ENCODE measurements at places on chromosomes 2 and 18.

GRCh38 chr18:67260841-67261240, 255.7 kb downstream of the DSEL start:
- no peak for DNase-seq

- DNase-seq, result peak; percentile 18
Measured at GRCh38 chr2:107529146-107529545, 297.5 kb upstream of the RGPD4 start.

- DNase-seq, result no peak
Measured at GRCh38 chr2:18267501-18267900, 293.0 kb downstream of the RDH14 start.

DNA sequence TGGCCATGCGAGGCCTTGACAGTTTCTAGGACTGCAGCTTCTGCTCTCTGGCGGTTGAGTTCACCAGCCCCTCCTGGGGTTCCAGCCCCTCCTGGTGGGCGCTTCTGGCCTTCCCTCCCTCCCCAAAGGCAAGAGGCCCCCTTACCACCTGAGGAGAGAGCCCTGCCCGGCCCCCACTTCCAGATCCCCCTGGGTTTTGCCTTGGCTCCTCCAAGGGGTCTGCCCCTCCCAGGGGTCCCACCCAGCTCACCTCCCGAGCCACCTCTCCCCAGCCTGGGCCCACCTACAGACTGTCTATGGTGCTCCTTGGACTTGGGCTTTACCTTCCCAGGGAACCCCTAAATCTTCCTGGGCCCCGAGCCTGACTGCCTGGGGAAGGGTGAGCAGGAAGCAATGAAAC, 264.5 kb downstream of the ATAD2B start:
- DNase-seq, result no peak

- no peak for DNase-seq
Measured at GRCh38 chr2:47782381-47782670, 619 bp upstream of the MSH6 start.

GRCh38 chr2:235244255-235245220, 249.3 kb upstream of the AGAP1 start:
- DNase-seq, result no peak

GRCh38 chr18:35775887-35776286, 194.3 kb downstream of the GALNT1 start:
- DNase-seq, result peak; percentile 18

- no peak for DNase-seq
Measured at GRCh38 chr18:77101410-77102258, 30.9 kb downstream of the MBP start.

DNA sequence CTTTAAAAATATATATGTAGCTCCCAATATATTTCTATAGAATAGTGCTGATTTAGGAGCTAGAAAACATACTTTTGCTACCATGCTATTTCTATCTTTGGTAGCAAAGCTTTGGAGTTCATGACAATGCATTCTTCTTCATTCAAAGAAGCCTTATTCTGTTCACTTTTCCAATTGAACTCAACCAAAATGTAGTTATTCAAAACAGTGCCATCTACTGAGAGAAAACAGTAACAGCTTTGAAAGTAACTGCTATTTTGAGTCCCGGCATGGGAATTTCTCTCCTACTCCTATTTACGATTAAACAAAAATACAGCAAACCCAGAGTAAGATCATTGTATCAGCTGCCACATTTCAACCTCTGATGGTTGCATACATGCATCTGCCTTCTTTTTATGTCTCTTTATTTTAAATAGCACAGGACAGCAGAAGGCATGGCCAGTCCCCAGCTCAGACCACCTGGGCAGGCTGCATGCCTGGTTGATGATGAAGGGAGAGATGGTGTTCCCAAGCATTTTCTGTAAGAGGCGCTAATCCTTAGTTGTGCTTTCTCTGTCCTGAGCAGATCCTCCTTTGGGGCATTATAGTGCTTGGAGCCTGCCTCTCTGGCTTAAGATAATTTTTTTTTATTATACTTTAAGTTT, 69.7 kb upstream of the SULT1C3 start:
- no peak for DNase-seq

DNA sequence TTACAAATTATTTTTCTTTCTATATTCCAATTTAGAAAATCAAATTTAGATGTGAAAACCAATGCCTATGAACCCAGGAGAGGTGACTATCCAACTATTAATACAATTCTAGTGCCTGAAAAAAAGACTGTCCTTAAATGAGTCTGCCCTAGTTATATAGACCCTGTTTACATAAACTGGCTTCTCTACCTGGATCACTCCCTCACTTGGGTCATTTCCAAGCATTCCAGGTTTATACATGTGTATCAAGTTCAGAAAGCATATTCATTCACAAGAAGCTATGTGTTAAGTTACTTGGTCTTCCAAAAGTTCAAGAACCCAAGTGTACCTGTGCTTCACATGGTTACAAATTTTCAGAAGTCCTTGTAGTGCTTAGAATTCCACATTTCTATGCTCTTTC, 8.3 kb downstream of the ZNF385B start:
- DNase-seq, result peak; percentile 67

GRCh38 chr2:4151521-4151920, 448.1 kb downstream of the DCDC2C start:
- DNase-seq, result no peak

DNA sequence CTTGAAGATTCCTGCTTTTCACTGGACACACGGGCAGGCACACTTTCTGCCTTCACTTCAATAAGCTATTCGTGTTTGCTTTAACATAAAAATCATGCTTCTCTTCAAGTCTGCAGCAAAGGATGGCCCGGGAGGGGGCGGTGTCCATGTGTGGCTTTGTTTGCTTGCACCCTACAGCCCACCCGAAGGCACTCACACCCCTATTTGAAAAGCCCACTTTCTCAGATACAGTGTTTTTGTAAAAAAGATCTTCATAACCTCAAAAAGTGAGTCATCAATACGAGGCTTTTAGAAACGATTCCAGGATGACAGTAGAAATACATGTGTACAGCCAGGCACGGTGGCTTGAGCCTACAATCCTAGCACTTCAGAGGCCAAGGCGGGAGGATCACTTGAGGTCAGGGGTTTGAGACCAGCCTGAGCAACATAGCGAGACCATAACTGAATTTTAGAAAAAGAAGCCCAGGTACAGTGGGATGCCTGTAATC, 36.5 kb upstream of the HPCAL1 start:
- no peak for DNase-seq

DNA sequence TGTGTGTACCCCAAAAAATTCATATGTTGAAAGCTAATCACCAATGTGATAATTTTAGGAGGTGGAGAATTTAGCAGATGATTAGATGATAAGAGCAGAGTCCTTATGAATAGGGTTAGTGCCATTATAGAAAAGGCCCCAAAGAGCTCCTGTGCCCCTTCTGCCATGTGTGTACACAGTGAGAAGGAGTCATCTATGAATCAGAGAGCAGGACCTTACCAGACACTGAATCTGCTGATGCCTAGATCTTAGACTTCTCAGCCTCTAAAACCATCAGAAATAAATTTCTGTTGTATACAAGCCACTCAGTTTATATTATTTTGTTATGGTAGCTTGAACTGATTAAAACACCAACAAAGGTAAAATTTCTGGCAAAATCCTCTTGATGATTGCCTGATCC, 560.0 kb upstream of the CDH2 start:
- no peak for DNase-seq

DNA sequence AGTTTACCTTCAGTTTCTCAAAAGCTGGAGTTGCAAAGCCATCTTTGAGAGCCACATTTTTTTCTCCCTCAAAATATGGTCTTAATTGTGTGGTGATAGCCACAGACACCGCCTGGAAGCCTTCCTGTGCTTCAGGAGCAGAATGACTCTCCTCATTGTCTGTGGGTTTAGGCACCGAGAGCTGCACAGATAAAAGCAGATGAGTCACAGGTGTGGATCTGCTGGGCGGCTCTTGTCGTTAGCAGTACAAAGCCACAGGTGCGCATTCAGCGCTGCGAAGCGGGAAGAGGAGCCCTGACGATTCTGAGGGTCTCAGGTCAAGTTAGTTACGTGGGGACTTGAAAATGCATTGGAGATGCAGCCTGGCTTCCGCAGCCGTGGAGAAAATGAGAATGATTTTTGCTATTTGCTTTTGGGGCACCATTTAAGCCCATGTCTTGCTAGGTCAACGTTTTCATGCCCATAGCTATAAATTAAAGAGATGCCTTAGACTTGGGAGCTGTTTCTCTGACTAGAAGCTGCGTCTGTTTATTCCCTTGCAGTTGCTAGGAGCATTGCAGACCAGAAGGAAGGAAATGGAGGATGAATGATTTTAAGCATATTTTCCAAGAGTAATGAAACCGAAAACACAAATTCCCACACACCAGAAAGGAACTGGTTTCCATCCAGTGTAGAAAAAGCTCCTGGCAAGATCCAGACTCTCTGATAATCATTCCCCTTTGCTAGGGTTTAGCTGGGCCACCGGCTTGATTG, 51.5 kb downstream of the KLHL29 start:
- no peak for DNase-seq

- DNase-seq, result no peak
Measured at GRCh38 chr2:226329180-226329579, 470.4 kb downstream of the IRS1 start.

DNA sequence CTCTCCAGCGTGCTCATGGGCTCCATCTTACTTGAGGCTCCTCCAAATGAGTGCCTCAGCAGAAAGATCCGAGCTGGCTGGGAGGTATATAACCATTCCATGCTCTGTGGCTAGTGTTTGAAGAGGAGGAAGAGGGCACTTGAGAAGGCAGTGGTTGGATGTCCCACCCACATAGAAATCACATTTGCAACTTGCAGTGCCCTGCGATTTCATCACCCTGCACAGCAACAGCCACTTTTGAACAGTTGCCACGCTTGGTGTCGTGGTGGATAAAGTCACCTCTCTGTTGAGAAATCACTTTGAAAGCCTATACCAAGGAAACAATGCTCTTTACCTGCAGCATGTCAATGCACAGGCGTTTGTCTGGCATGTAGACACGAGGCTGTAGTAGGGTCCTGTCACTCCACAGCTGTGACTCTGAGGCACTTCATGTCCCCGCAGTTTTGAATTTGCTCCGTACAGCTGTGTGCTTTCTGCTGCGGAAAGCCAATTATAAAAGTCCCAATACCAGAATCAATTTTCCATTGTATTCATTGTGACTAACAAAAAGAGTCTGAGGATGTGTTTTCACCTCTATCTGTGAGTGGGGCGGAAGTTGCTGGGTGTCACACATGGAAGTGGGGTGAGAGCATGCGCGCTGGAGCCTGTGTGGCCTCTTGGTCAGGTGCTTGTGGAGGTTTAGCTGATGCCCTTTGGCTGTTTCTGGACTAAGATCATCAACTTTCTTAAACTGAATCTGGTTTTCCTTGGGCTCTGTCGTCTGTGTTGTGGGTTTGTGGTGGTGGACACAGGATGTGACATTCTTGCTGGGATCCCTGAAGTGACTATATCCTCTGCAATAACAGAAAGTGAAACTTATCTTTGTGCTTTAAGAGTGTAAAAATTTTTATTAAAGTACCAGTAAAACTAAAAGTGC, 2.8 kb downstream of the CNDP2 start:
- peak; percentile 34 for DNase-seq

GRCh38 chr2:206823178-206823577, 57.8 kb downstream of the FASTKD2 start:
- DNase-seq, result peak; percentile 93

GRCh38 chr2:222319586-222320435, 21.0 kb upstream of the PAX3 start:
- DNase-seq, result no peak

DNA sequence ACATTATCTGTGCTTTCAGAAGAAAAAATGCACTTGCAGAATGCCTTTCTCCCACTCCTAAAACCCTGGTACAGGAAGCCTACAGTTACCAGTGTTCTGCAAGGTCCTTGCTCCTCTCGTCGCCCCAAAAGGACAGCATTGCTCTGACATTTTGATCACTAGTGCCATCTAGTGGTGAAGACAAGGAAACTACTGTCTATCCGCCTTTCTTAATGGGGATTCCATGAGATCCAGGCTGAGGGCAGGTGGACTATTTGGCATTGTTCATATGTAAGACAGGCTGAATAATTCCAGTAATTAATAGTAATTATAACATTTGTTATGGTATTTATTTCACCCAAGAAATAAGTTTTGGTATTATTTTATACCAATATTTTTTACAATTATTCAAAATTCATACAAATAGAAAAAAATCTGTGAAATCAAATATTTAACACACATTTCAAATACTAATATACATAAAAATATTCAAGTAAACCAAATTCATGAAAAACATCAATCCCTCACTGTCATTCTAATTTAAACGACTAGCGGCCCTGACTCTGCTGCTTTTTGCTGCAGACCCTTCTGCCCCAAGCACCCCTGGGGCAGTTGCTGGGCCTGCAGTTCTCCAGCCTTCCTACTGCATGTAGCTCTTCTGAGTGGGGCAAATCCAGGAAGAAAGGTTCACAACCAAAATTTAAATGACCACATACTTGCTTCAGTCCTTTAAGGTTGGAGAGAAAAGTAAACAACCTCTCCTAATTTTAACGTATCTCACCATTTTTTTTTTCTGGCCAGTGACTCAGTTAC, 19.0 kb downstream of the TPGS2 start:
- peak; percentile 31 for DNase-seq

DNA sequence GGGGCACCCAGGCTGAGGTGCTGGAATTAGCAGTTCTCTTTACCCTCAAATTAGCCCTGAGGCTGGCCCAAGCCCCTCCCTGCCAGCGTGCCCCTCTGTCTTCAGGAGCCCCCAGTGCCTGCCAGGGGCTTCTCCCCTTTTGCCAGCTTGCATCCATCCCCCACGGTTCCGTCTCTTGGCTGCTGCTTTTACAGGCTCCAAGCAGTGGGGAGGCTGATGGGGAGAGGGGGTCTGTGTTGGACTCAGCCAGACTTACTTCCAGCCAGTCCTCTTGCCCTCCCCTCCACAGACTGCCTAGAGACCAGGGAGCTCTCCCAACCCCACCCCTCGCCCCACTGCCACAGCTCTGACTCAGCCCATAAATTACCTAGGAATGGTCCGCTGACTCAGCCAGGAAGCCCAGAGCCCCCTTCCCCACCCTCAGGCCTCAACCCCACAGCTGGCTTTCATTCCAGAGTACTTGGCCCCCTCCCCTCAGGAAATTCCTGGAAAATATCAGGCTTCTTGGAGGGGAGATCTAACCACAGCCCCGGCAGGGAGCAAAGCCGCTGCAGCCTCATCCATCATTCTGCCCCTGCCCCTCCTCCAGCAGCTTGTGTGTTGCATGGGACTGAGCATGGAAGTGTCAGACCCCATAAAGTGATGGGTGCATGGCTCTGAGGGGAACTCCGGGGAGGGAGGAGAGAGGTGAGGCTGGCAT, 184.6 kb downstream of the ZFP36L2 start:
- no peak for DNase-seq

DNA sequence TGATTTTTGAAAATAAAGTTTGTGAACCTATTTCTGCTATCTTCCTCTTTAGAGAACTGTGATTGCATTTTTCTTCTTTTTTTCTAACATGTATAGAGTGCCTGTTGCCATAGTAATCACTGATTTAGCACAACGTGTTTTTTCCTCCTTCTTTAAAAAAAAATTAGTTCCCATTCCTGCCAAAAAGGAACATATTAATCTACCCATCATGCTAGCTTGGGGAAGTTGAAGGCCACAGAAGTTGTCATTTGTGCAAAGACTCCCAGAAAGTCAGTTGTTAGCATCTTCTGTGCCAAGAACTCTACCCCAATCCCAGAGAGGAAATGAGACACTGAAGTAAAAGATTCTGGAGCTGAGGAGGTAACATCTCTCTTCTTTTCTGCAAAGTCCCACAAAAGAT, 57.3 kb downstream of the SLC8A1 start:
- DNase-seq, result no peak

GRCh38 chr2:160920791-160921303, 239.4 kb upstream of the TANK start:
- DNase-seq, result no peak
